Stimulated activated CD8-positive, alpha-beta memory T cell treated with anti-CD3 and anti-CD28 coated beads, Interleukin-4, amount 100 ng/mL, for 24 hours (primary cell): ENCODE measurements at places on chromosomes 5 and 9.

DNA sequence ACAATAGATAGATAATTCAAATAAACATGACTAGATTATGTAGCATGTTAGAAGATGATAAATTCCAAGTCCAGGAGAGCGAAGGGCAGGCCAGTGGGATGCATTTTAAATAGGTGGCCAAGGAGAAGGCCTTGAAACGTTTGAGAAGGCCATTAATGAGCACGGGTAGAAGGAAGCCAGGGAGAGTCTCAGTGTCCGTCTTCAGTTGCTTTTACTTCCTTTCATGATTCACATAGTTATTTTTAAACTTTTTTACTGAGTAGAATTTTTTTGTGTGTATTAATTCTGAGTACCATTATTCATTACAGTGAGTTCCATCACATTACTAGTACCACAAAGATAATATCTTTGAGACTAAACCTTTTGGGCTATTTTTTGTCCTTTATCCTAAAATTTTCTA, 259.2 kb downstream of the ARRDC3 start:
- DNase-seq = no peak

- no peak for DNase-seq
These were observed 135.0 kb upstream of the RASA1 start for GRCh38 chr5:87132696-87133095.

DNA sequence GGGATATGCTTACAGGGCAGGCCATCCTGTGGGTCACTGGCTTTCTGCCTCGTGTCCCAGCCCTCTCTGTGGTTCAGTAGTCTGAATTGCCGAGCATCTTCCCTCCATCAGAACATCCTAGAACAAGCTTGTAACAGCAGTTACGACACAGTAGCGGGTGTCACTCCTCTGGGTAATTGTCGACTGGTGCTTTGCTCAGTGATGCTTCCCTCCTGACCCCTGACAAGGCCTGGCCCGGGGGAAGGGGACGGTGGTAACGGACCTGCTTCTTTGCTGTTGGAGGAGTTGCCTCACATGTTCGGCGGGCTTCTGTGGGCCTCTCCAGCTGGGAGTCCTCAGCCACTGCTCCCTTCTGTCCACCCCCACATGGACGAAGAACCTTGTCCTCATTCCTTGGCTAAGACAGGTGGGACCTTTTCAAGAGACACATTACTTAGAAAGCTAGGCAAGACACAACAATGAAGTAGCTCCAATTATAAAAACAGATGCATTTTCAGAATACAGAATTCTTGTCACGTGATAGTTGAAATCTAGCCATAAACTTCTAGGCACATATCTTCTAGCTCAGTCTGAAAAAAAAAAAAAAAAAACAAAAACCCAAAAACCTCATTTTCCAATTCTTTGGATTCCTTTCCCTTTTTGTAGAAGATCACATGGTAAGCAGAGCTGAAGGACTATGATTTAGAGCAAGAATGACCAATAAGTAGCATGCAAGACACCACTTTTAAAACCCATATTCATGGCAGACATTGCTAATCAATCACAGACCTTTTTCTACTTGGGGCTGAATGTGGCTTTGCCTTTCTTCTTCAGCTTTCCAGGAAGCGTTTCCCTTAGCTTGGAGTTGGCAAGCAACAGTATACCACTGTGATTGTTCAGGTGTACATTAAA, 25.0 kb downstream of the HMCN2 start:
- DNase-seq = no peak

GRCh38 chr9:110257097-110257841, 962 bp upstream of the TXN start:
- DNase-seq = no peak

DNA sequence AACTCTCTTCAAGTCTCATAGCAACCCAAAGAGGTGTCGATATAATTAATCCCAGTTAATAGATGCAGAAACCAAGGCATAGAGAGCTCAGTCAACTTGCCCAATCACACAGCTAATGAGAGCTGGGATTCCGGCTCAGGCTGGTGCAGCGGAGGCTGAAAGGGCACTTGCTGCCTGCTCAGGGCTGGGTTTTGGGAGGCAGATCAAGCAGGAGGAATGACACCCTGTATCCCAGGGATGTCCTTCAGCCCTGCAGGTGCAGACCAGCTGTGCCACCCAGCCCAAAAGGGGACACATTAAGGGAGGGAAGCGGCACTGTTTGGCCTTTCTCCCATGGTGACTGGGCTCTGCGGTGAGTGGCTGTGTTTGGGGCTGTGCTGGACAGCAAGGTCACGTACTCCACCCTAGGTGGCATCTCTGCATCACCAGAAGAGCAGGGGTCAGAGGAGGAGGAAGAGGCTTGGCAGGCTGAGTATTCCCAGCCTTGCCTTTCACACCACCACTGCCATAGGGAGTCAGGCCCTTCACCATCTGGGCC, 124.1 kb downstream of the MVB12B start:
- no peak for DNase-seq

- no peak for DNase-seq
These were observed 63.1 kb downstream of the HSPA4 start for GRCh38 chr5:133114933-133115310.

DNA sequence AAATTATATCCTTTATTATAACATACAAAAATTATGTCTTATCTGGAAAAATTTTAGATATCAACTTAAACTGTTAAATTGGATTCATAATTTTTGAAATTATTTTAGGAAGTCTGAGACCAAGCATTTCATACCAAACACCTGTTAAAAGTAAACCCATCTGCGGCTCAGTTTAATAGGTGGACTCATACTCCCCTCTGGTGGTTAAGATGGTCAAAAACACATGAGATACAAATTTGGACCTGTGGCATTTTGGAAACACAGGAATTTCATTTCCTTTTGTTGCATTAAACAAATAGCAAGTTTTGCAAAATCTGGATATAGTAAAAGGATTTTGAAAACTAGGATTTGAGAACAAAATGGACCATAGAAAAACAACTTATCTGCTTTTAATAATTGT, 53.7 kb downstream of the RGMB start:
- no peak for DNase-seq

DNA sequence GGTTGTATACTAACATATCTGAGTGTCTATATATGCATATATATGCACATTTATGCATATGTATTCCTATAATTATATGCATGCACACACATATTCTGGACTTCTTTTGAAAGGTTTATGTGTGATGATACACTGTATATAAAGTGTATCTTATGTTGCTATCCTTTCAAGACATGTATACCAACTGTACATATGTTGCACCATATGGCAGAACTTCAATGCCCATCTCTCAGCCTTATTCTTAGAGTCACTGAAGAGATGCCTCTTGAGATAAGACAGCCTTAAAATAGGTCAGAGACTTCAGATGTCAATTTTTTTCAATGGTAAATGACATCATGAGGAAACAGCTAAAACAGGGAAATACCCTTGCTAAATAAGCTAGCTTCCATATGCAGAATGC, 461.4 kb downstream of the SPATA31D1 start:
- DNase-seq = no peak

DNA sequence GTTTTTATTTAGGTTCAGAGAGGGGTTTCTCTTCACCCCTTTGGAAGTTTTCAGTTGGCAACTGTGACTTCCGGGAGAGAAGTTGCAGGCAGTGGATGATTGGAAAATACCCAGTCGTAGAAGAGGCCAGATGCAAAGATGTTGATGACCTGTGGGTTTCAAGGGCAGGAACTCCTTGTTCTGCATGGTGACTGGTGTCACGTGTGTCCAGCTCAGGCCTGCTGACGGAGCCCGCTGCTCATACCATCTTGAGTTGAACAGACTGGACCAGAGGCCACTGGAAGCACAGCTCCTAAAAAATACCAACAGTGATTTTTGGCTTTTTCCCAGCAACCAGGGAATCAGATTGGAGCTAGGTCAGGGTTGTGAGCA, 243.9 kb upstream of the KLF4 start:
- no peak for DNase-seq

DNA sequence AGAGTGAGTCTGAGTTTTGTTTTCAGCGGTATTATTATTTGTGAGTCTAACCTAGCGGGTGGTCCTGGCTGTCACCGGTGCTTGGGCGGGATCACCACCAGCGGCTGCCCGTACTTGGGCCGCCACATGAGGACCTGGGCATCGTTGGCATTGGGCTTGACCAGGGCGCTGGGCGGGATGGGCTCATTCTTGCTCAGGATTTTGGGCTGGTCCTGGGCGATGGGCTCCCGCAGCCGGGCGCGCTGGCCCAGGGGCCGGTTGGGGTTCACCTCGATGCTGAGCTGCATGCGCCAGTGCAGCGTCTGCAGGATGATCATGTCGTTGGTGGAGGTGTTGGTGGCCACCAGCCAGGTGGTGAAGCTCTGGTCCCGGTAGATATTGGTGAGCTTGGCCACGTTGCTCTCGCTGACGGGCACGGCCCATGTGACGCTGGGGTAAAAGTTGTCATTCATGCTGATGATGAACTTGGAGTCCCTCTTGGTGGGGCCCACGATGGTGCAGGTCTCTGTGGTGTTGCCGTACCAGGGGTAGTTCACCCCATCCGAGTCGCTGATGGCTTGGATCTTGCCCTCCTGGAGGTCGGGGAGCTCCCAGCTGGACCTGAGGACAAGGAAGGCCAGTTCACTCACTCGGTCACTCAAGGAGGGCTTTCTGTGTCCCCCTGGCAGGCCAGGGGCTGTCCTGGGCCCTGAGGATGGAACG, 15.4 kb downstream of the FAM78A start:
- no peak for DNase-seq

DNA sequence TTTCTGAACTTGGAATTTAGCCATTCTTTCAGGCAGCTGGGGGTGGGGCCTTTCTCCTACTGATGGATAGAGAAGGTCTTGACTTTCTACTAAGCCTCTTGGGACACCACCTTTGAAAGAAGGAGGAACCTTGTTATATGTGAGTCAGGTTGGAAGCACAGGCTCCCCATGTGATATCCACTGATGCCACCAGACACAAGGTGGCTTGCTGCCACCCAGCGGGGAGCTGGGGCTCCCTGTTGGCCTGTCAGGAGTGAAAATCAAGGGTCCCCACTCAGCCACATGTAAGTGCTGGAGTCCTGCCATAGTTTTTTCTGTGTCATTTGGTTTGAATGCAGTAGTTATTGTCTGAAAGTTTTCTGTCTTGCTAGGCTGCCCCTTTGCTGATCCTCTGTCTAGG, 252.4 kb upstream of the NFIL3 start:
- no peak for DNase-seq

- DNase-seq = no peak
These were observed 114.2 kb downstream of the PHF2 start for GRCh38 chr9:93690618-93691017.

DNA sequence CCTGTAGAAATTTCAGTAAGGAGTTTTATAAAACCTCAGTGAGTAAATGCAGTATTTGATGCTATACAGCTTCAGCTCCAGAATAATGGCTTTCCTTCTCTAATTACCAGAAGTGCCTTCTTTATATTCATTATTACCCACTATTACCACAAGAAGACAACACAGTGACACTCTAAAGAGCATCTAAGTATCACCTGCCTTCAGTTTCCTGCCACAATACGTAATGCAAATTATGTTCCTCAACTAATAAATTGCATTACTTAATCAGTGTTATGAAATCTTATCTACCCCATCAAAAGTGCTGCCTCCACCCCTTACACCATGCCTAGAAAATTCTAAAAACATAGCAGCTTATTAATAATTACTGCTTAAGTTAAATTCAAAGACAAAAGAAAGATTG, 91.9 kb downstream of the TRPM6 start:
- no peak for DNase-seq

DNA sequence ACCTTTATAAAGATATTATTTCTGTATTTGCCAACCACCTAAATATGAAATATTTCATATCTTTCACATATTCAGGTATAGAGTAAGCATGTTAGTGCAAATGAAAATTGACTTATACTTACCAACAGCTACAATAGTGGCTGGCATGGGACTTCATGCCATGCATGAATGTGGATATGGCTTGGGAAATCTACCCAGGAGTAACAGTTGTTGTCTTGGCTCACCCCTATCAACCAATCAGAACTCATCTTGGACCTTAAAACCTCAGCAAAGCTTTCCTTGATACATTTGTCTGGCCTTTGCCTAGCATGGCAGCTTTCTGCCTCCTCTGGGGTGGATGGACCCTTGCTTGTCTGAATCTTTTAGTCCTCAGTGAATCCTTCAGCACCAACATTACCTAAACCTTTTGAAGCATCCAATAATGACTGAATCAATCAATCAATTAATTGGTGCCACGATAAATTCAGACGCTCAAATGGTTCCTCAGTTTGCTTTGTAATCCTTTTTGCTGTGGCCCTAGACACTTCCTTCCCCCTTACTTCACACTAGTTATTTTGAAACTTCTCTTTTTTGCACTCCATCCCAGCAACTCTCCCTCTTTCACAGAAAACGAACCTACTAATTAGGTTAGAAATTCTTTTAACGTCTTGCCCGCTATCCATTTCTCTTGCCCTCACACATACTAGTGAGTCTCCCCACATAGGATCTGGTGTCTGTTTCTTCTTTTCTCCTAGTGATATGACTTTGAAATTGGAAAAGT, 132.3 kb upstream of the ZNF608 start:
- DNase-seq = no peak

DNA sequence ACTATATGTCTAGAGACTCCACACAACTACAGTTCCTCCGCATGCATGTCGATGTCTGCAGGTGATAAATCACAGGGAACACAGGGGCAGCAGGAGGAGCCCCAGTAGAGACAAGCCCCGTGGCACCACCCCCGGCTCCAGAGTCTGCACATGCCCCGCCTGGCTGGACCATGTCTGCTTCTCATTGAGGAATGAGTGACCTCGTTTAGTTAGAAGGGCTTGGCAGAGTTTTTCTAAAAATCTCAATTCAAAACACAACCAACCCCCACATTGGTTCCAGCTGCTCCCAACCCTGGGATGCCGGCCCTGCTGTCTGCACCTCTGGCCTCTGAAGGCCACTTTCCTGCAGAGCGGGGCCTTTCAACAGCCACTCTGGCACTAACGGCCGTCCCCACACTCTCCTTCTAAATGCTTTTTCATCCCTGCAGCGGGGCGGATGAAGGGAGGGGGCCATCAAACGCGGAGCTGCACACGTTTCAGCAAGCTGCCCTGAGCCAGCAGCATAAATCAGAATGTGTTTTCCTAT, 106.3 kb downstream of the ROR2 start:
- no peak for DNase-seq

- no peak for DNase-seq
These were observed 200.1 kb upstream of the DAB2 start for GRCh38 chr5:39624890-39625289.

- DNase-seq = no peak
These were observed 230.2 kb upstream of the DAPK1 start for GRCh38 chr9:87267251-87268070.

GRCh38 chr9:3980212-3980611, 319.7 kb downstream of the GLIS3 start:
- DNase-seq = no peak
